ENCODE measurements at places on chromosomes 3 and 15.
A peak's percentile ranks its signal among the peaks of the same experiment; 100 is the strongest.

DNA sequence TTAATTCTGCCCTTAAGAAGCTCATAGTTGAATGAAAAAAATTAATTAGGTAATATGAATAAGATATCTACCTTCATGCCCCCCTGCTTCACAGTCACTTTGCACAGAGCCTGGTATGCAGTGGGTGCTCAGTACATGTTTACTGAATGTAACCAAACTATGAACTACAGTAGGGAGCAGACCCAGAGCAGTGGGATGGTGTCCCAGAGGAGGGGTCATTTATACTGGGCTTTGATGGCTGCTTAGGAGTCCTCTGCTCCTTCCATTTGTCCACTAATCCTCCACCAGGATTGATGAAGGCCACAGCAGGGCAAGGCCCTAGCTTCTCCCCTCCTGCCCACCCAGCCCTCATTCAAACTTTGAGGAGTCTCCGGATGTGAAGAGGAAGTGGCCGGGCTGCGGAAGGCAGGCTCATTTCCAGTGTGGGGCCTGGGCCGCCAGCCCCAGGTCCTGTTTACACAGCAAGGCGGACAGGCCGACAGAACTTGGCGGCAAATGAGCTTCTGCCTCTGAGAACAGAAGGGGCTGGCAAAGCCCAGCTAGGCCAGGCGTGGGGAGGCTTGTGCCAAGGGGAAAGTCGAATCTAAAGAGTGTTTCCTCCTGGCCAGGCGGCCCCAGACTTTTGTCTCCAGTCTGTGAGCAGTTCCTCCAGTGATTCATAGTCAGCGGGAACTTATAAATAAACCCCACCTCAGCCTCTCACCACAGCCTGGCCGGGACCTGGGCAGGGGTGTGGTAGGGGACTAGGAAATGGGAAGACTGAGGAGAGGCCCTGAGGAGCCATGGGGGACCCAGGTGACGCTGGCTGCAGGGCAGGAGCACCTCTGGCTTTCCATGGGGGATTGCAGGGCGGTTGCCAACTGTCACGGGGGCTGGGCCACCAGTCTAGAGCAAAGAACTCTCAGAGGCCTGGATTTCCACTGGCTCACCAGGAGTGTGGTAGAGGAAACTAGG, 51.6 kb upstream of the LCTL start:
- DNase-seq, result no peak

DNA sequence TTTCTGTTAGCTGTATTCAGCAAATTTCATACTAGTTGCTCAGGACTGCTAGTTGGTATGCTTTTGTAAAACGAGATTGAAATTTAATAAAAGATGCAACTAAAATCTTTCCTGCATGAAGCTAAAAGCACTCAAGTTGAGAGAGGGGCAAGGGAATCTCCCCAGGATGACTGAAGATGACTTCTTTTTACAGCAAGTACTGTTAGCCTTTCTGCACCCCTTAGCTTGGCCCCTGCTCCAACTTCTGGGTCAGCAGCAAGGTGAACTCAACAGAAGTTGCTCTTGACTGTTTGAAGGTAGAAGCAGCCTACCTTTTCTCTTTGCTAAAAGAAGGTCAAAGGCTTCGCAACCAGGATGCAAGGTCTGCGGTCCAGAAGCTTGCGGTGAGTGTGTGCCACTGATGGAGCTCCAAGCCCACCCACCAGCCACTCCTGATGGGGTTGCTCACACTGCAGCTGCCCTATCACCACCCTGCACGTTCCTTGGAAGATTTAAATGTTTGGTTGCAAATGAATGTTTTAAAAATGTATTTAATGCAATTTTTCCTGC, 32.5 kb downstream of the NME9 start:
- DNase-seq, result peak; percentile 35

- peak; percentile 52 for DNase-seq
Observed at GRCh38 chr3:188358787-188359493, 205.0 kb downstream of the LPP start.

DNA sequence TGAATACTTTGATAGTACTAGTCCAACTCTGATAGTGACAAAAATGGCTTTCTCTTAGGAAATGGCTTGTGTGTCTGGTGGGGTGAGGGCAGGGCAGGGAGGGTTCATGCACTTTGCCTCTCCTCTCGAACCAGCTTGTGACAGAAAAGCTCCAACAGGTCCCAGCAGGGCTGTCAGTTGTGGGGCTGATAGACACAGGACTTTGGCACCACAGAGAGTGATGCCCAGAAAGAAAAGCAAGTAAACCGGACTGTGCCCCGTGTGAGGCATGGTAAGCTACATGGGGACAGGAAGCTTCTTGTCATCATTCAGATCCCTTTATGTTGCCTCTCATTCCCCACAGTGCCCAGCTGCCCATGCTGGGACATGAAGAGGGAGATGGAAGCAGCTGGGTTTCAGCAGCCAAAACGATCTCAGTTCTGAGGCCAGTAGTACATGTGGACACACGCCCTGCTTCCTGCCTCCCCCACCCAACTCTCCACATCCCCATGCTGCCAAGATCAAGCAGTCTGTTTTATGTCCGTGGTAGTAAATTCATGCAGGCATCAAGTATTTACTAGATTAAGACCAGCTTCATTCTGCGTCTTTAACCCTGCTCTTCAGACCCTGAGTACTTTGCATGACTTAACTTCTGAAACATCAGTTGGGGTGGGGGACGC, 29.7 kb upstream of the LIPC start:
- no peak for DNase-seq

DNA sequence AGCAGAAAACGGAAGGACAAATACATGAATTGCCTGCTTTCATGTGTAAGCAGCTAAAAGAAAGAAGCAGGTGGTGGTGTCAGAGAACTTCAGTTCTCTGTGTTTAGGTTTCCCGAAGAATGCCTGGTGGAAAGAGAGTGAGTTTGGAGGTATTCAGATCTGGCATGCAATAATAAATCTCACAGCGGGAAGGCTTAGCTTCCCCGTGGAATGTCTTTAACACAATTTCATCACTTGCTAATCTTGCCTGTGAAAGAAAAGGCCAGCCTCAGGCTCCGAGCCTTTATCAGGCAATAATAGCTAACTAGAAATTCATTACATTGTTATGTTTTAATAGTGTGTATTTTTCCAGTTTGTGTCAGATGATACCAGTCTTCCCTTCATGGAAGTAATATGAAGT, 220.3 kb downstream of the PDZRN3 start:
- no peak for DNase-seq

- DNase-seq, result no peak
Observed at GRCh38 chr3:186683979-186684378, 18.2 kb downstream of the HRG start.

- no peak for DNase-seq
Observed at GRCh38 chr3:52774901-52775864, 2.2 kb upstream of the ITIH1 start.

DNA sequence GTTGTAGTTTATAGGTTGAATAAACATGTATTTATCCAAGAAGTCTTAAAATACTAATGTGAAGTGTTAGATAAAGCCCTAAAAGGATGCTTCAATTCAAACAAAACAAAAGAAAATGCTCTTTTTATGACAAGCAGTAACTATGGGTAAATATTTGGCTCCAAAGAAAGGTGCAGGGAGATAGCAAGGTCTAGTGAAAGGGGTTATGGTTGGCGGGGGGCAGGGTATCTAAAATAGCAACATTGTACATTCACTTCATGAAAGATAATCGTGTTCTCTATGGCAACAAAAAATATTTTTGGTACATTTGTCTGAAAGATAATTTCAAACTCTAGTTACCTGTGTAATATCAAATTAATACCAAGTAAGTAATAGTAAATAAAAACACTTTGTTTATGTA, 149.5 kb downstream of the FGF12 start:
- no peak for DNase-seq

GRCh38 chr3:139894643-139894989, 40.4 kb upstream of the CLSTN2 start:
- DNase-seq, result no peak

GRCh38 chr3:143526011-143526545, 322.2 kb downstream of the SLC9A9 start:
- no peak for DNase-seq

Measured in activated CD8-positive, alpha-beta T cell treated with anti-CD3 and anti-CD28 coated beads for 36 hours (primary cell).